ENCODE measurements at places on chromosomes 6 and 20. TPM values are rescaled to one million over a fixed set of nuclear protein-coding genes. Genes with fewer than 3 reads are reported as not detected.

The QKI gene
- 34.6 TPM for total RNA-seq

The FILIP1 gene
- total RNA-seq = not detected

The FRS3 gene
- total RNA-seq = 4.0 TPM

The RSPH4A gene
- not detected for total RNA-seq

The VSTM2L gene
- not detected for total RNA-seq

The EFCAB8 gene
- 0.57 TPM for total RNA-seq

DNA sequence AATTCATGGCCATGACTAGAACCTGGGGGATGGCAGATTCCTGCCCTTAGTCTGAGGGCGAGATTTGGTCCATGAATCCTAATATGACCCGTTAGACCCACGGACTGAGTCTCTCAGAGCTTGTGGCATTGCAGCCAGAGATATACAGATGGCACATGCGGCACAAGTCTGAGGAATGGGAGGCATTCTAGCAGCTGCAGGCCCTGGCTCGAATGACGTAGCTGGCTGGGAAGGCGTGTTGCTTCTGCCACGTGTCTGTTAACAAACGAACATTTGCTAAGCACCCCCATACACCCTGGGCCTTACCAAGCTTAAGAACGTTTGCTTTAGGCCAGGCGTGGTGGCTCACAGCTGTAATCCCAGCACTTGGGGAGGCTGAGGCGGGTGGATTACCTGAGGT is 68.0 kb downstream of the CD164 start:
- DNase-seq = no peak

- DNase-seq = no peak
Measured at GRCh38 chr6:168949981-168950857, 303.4 kb downstream of the THBS2 start.

DNA sequence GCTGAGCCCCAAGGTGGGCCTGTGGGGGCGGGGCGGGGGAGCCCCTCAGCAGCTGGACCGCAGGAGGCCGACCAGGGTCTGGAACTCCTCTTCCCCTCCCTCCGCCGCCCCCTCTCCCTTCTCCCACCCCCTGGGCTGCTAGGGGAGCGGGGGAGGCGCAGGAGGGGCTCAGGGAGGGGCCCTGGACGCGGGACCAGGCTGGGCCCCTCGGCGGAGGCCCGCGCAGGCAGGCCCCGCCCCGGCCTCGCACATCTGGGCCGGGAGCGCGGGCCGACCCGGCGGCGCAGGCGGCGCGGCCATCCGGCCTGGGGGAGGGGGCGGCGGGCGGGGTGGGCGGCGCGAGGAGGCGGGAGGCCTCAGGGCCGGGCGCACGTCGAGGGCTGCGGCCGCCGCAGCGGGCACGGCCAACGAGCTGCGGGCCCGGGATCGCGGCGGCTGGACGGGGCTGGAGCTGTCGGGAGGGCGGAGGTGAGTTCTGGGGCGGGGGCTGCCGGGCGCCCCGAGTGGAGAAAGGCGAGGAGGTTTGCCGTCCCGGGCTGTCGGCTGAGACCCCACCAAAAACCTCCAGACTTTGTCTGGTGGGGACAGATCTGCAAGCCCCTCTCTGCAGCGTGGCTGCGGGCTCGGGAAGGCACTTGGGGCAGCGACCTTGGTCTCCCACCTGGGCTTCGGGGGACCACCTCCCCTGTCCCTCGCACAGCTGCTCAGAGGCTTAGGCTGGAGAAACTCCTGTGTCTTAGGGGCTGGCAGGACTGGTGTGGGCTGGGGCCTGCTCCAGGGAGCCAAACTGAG is at the start of gene HSPA12B:
TSS of gene HSPA12B (plus strand) at position 359 of the 792 bp plus-strand sequence. CDS start 5,990 bp downstream, outside the sequence.
- DNase-seq = no peak

DNA sequence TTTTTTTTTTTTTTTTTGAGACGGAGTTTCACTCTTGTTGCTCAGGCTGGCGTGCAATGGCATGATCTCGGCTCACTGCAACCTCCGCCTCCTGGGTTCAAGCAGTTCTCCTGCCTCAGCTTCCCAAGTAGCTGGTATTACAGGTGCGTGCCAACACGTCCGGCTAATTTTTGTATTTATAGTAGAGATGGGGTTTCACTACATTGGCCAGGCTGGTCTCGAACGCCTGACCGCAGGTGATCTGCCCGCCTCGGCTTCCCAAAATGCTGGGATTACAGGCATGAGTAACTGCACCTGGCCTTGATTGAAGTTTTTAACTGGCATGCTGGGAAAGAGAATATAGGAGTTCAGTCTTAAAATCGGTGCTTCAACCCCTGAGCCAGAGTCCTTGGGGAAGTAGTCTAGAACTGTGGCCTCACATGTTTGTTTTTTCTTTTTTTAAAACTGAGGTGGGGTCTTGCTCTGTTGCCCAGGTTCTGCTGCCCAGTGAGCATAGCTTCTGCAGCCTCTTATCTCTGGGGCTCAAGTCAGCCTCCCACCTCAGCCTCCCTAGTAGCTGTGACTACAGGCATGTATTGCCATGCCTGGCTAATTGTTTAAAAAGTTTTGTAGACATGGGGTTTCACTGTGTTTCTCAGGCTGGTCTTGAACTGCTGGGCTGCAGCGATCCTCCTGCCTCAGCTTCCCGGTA is 3.3 kb downstream of the CBFA2T2 start:
- DNase-seq = no peak

- no peak for DNase-seq
Measured at GRCh38 chr6:23267651-23268050, 698.3 kb downstream of the HDGFL1 start.

GRCh38 chr6:14040042-14040441 is 77.5 kb upstream of the CD83 start:
- no peak for DNase-seq

GRCh38 chr20:57060407-57061050 is 205.9 kb downstream of the BMP7 start:
- no peak for DNase-seq
